Vagina (tissue), 2 donors: ENCODE measurements at places on chromosomes 13 and 19. TPM values are rescaled to one million over a fixed set of nuclear protein-coding genes. Genes with fewer than 3 reads are reported as not detected.

Gene MAP2K7
- total RNA-seq = 26.8 TPM

Gene MCEMP1
- total RNA-seq = not detected

Gene SIRT2
- total RNA-seq = 51.6 TPM

Gene MRPL4
- 55.0 TPM for total RNA-seq

Gene UNC13A
- 0.49 TPM for total RNA-seq

Gene GNG8
- not detected for total RNA-seq

Gene ZNF470
- total RNA-seq = 3.2 TPM

Gene PEX11G
- total RNA-seq = 2.7 TPM

Gene ADM5
- 2.7 TPM for total RNA-seq

Gene CEACAM19
- 7.1 TPM for total RNA-seq

Gene LILRA5
- total RNA-seq = 2.9 TPM

Gene NXNL1
- total RNA-seq = not detected

Gene NAPSA
- total RNA-seq = 0.74 TPM

Gene PCDH9
- total RNA-seq = 3.7 TPM

Gene SHISA7
- 0.25 TPM for total RNA-seq

Gene RLN3
- total RNA-seq = not detected

Gene KIR3DL2
- total RNA-seq = not detected

Gene TMIGD2
- not detected for total RNA-seq

Gene CABP5
- total RNA-seq = not detected

Gene TDRD12
- 0.74 TPM for total RNA-seq

Gene AP1M2
- 29.0 TPM for total RNA-seq
